NCI-H510A (cell line): ENCODE measurements at places on chromosomes 4 and X.

DNA sequence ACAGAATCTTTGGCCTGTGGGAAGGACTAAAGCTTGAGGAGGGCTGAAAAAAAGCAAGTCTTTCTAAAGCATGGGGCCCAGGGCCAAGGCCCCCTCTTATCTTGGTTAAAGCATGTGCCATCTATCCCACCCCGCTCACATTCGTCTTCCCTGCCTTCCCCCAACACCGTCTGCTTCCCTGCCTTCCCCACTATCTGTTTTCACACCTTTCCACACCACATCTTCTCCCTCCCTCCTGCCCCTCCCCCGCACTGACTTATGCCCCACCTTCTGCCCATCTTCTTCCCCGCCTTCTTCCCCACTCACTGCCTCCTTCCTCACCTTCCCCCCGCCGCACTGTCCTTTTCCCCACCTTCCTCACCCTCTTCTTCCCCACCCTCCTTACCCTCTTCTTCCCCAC, 890 bp upstream of the NAP1L5 start:
- DNase-seq = no peak

GRCh38 chr4:170589597-170590191, 499.9 kb upstream of the AADAT start:
- peak; percentile 0 for DNase-seq

DNA sequence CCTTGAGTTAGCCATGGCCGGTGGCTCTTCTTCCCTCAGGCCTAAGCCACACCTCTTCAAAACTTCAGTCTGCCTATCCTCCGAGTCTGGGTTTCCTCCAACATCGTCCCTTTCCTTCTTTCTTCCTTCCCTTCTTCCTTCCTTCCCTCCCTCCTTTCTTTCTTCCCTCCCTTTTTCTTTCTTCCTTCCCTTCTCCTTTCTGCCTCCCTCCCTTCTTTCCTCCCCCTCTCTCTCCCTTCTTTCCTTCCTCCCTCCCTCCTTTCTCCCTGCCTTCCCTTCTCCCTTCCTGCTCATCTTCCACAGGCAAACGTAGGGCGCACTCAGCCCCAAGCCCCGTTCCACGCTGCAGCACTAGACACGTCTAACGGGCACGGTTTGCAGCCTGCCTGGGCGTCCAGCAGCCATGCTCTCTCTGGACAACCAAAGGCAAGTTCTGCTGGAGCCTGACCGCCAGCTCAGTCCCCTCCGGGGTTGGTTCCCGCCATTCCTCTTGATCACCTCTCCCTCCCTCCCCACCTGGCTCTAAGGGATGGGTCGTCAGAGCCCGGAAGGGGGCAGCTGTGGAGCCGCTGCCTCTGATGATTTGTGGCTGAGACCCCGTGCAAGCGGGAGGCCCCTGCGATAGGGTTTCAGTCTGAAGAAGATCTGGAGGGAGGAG, 34.1 kb upstream of the CLDN24 start:
- DNase-seq = no peak

- DNase-seq = no peak
These were observed 8.1 kb upstream of the TIMP1 start for GRCh38 chrX:47574076-47574546.

GRCh38 chrX:111854556-111855490, 21.2 kb upstream of the TRPC5OS start:
- DNase-seq = no peak

GRCh38 chrX:39653691-39654090, 444.1 kb downstream of the BCOR start:
- no peak for DNase-seq

DNA sequence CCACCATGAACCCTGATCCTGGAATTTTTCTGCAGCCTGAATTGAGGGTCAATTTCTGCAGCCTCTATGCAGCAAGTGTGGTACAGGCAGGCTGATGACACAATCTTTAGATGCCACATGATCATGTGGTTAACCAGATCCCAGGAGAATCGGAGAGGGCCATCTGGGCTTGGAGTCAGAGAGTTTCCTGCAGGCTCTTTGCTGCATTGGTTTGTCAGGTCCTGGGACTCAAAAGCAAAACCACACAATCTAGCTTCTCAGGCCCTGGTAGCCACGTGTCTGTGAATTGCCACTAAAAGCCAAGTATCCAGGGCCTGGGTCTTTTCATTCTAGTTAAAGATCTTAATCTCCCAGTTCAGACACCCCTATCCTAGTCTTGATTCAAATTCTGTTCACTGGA, 464.5 kb downstream of the BCOR start:
- no peak for DNase-seq

GRCh38 chr4:107616838-107617389, 103.1 kb downstream of the PAPSS1 start:
- DNase-seq = no peak

DNA sequence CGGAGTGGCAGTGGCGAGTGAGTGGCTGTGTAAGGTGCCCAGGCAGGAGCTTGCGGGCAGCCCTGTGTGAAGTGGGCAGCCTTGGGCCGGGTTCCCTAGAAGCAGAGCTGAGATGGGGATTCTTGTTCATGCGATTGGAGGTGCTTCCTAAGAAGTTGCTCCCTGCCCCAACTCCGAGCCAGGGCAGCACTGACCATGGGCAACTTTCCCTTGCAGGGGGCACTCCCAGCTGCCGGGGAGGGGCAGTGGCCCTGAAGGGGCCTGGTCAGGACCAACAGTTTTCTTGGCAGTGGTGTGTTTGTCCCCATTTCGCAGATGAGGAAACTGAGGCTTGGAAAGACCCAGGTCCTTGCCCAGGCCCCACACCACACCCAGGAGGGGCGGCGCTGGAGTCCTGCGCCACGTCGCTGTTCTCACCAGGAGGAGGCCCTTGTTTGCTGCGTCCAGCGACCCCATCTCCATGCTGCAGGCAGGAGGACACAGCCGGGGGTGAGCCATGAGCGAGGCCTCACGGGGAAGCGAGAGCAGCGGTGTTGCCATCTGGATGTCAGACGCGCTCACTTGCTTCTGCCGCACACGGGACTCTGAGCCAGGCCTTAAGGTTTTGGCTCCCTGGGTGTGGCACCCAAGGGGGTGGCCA, 68.9 kb downstream of the TRMT44 start:
- no peak for DNase-seq

DNA sequence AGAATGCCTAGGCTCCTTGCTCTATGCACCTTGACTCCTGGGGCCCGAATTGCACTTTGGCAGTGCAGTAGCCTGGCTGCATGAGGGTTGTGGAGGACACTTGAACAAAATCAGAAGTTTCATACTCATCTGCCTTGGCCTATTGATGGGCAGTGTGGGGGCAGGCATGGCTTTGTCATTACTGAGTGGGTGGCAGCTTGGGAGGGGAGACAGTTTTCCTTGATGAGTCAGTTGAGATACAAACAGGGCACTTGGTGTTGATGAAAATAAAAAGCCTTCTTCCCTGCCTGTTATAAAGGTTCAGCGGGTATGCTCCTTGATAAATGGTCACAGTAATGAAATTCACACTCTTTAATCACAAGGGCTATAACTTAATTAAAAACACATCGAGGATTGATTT, 126.8 kb upstream of the MAMLD1 start:
- no peak for DNase-seq

GRCh38 chrX:68808686-68809357, 20.0 kb upstream of the EFNB1 start:
- DNase-seq = no peak

DNA sequence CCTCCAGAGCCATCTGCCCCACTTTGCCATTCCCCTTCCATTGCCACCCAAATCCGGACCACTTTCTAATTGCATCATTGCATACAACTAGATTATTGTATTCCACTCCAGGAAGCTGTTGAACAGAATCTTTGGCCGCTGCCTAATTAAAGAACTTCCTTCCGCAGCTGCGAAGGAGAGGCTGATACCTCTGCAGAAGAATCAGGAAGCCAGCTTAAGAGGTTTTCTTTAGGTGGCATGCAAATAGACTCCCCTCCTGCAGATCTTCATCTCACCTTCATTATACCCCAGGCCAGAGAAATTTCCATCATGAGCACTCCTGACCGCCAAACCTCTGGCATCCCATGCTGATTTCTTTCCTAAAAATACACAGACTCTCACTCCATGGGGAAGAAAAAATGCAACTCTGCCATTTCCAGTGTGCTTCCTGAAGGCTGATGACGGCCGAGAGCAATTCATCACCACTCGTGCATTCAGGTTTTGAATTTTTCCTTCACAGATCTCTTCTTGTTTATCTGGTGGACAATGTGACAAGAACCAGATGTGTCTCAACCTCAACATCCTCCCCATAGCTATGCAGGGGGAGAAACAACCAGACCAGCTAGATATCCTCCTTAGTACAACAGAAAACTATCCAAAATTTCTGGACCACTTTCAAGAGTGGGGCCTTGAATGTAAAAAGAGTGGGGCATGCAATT, 31.2 kb downstream of the LGI2 start:
- DNase-seq = no peak

- no peak for DNase-seq
These were observed 5.7 kb downstream of the NSG1 start for GRCh38 chr4:4392501-4393183.

GRCh38 chr4:4677556-4678522, 136.0 kb upstream of the STX18 start:
- DNase-seq = no peak

GRCh38 chrX:113269203-113269602, 428.6 kb upstream of the AMOT start:
- no peak for DNase-seq

DNA sequence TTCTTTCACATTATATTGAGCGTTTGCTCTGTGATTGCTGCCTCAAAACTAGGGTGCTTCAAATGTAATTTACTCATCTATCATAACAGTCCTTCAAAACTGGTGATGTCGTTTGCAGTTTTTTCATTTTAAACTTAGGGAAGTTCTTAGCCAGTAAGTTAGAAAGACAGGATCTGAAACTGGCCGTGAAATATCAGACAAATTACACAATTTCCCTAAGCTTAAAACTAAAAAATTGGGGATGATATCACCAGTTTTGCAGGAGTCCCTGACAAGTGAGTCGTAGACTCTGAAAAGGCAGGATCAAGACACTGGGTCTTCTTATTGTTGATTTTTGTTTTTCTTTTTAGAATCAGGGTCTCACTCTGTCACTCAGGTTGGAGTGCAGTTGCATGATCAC, 44.8 kb downstream of the MOB1B start:
- no peak for DNase-seq

GRCh38 chr4:88967883-88968331, 89.1 kb downstream of the FAM13A start:
- DNase-seq = peak; percentile 8

DNA sequence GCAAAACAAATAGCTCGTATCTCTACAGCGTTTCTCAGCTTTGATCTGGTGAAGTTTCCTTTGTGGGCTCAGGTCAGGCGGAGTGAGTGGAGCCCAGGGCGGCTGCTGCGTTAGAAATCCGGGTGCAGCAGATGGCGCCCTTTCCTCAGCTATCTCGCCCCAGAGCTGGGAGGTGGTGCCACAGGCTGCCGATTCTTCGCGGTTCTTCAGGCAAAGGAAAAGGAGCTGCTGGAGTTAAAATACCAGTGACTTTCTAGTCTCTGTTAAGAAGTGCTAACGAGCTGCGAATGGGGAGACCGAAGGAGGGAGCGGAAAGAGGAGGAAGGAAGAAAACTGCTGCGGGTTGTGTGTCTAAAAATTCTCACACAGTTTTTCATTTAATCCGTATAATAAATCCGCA, 114.6 kb downstream of the CPE start:
- no peak for DNase-seq

- DNase-seq = no peak
These were observed 337.5 kb upstream of the KLF3 start for GRCh38 chr4:38326499-38326898.

- no peak for DNase-seq
These were observed 170.5 kb downstream of the PALLD start for GRCh38 chr4:168667376-168667775.
